ENCODE measurements at places on chromosomes 6 and 20.

GRCh38 chr6:134413241-134413643 is 95.3 kb upstream of the SGK1 start:
- no peak for DNase-seq

DNA sequence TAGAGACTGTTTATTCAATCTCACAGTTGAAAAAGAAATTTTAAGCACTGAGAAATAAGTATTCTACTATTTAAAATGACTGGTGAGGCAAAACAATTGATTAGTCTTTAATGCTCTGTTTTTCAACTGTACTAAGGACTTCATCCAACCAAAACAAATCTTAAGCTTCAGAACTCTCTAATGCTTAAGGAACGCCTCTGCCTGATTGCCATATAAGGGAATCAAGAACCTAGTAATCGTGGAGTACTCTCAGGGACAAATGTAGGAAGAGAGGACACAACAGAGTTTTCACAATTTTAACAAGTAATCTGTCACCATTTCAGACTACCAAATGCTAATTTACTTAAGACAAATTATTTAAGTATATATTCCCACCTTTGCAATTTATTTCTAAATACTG is 16.1 kb downstream of the FBXO30 start:
- no peak for DNase-seq

DNA sequence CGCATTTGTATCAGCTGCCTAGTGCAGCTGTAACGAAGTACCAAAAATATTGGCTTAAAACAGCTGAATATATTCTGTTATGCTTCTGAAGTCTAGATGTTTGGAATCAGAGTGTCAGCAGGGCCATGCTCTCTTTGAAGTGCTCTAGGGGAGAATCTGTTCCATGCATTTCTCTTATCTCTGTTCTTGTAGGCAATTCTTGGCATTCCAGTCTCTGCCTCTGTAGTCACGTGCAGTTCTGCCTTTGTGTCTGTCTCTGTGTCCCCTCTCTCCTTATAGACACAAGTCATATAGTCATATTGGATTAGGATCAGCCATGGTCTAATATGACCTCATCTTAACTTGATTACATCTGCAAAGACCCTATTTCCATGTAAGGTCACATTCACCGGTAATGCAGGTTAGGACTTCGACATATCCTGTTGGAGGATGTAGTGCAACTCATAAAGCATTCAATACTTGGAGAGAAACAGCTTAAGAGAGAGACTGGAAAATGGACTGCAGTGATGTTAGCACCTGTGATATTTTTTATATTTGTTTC is 18.6 kb downstream of the FAM83B start:
- DNase-seq = no peak

DNA sequence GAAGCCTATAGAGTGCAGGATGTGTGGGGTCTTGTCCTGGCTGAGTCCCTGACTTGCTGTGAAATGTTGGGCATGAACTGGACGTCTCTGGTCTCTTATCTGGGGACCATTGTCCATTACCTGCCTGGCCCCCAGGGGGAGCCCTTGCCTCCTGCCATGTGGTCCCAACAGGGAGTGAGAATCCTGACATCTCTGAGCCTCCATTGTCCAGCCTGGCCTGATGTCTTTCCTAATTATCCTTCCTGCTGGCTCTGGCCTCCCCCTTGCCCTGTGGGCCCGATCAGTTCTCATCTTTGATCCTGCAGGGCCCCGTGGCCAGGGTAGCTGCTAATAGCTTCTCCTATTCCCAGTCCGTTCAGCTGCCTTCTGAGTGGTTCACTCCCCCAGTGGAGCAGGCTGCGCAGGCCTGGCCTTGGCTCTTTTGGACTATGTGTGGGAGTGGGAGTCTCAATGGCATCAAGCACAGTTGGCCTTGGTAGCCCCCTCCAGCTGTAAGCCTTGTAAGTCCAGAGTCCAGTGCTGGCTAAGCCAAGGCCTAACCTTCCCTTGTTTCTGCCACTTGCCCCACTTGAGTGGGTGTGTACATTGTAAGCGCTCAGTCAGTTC is 77.9 kb upstream of the RALY start:
- peak; percentile 75 for DNase-seq

DNA sequence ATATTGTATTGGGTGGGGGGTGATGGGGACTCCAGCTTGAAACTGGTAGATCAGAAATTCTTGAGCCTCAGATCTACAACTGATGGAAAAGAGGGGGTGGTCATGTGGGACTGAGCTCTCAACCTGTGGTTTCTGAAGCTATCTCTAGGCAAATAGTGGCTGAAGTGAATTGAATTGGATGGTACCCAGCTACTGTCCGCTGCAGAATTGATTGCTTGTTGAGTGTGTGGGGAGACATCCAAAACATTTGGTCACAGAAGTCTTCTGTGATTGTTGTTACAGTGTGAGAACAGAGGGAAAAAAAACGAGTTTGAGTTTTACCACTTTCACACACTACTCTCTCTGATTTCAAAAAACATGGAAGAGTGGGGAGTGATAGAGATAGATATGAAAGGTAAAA is 14.8 kb downstream of the CDS2 start:
- no peak for DNase-seq

DNA sequence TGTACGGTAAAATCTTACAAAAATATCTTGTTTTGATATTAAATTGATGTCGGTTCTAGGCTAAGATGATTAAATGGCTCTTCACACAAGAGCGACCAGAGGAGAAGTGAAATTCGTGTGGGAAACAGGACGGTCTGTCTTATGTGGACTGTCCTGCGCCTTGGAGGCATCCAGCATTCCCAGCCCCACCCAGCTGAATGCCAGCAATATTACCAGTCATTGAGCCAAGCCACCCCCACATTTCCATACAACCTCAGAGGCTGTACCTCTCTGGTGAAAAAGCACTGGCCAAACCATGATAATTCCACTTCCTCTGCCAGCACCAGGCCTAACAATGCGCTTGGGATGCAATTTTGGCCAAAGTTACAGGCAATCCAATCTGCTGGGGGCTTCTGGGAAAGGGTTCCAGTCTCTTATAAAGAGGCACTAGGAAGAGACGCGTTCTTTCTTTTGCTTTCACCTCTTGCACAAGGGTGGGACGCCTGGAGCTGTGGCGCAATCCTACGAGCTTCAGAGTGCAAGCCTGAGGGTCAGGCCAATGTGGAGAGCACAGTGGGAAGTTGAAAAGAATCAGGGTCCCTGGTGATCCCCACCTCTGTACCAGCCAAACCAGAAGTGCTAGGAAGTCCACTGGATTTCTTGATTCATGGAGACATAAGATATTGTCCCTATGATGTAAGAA is 213.1 kb downstream of the PREX1 start:
- DNase-seq = peak; percentile 3

- no peak for DNase-seq
These were observed 10.2 kb downstream of the UNC5CL start for GRCh38 chr6:41028561-41029412.

Measured in activated T-cell treated with anti-CD3 and anti-CD28 coated beads, Interleukin-2, amount 50 U/mL, for 24 hours (primary cell).